ENCODE measurements at places on chromosomes 16 and 17.
A peak's percentile ranks its signal among the peaks of the same experiment; 100 is the strongest.

- no peak for DNase-seq
Measured at GRCh38 chr16:60241671-60242070, 1507.6 kb upstream of the GOT2 start.

DNA sequence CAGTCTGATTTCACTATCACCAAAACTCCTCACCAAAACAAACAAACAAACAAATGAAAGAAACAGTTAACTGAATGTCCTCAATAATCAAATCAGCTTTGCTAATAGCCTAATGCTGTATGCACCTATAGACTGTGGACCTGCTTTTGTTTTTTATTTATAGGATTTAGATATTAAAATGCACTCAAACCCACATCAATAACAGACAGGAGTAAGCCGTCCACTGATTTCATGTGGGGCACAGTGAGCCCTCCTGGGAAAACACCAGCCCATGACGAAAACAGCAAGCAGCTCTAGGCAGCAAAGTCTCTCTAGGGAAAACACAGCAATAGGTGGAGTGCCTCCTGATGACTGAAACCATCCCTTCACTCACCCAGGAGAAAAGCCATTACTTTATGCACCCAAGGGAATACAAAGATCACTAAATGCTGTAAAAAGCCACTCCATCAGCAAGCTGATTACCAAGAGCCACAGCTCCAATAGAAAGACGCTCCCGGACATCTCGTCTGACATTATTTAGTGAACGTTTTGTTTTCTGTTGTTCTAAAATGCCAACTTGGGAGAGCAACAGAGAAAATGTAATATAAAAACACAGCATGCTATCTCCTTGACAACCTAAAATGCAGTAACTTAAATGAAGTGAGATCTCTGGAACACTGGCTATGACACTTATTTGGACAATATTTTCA is 47.8 kb downstream of the ANKFY1 start:
- DNase-seq: no peak

DNA sequence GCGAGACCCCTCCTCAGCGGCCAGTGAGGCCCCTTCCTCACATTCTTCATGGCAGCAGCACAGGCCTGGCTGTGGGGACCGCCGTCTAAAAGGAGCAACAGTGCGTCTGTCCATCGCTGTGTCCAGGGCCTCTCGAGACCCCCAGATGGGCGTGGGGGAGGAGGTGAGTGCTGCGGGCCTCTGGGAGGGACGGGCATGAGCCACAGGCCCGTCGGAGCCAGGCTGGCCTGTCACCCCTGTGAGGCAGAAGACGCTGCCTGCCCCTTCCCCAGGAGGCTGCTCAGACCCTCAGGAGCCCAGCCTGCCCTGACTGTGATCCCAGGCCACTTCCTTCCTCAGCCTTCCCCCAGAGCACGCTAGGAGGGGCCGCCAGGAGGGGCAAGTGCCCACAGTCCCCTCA is 2.1 kb upstream of the PYCR1 start:
- DNase-seq: no peak

GRCh38 chr16:361341-361871 is 8.9 kb upstream of the AXIN1 start:
- no peak for DNase-seq

DNA sequence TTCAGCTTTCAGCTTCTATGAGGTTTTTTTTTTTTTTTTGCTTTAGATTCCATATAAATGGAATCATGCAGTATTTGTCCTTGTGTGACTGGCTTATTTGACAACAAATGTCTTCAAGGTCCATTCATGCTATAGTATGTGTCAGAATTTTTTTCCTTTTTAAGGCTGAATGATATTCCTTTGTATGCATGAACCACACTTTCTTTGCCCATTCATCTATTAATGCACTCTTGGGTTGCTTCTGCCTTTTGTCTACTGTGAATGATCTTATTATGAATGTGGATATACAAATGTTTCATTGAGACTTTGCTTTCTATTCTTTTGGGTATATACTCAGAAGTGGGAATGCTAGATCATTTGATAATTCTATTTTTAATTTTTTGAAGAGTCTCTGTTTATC is 27.0 kb upstream of the LRRC75A start:
- no peak for DNase-seq

- no peak for DNase-seq
Measured at GRCh38 chr17:56896968-56897359, 16.9 kb downstream of the TRIM25 start.

DNA sequence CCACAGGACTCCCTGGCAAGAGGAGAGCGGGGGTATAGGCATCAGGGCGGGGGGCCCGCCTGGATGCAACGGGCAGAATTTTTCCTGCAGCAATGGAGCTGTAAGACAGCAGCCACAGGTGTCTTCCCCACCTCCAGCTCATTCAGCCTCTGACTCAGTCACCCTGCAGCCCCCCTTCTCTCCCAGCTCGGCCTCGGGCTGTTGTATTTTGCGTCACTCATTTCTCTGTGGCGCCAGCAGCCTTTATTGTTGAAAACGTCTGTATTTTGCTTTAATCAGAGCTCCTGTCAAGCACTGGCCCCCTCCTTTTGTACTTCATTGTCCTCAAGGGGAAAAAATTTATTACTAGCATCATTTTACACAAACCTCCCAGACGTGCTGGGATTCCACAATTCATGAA is 117.7 kb downstream of the WSCD1 start:
- DNase-seq: no peak

DNA sequence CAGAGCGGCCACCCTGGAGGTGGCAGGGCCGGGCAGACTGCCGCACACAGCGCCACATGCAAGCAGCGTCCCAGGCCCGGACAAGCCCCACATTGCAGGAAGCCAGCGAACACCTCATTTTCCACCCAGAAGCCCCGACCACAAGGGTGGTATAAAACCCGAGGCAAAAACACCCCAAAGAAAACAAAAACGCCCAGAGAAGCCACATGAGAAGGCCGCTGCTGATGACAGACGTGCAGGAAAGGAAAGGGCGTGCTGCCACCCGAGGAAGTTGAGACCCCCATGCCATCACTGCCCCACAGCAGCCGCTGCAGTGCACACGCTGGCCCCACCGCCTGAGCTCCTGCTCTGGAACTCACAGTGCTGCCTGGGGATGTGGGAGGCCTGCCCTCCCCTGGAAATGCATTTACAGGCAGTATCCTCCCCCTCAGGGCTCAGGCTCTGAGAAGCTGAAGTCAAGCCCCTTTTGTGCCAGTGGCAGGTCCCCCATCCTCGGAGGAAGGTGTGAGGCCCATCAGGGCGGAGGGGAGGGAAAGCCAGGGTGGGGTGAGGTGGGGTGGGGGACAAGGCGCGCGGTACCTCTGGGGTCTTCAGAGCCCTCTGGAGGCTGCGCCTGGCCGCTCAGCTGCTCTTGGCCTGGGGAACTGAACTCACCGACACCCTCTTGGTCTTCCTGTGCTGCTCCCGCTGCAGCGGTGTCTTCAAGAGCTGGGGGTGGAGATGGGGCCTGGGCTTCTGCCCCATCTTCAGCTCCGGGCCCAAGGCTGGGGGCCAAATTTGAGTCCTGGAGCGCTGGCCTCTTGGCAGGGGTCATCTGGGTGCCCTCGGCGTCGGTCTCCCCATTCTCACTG is 62.0 kb downstream of the IL21R start:
- no peak for DNase-seq

DNA sequence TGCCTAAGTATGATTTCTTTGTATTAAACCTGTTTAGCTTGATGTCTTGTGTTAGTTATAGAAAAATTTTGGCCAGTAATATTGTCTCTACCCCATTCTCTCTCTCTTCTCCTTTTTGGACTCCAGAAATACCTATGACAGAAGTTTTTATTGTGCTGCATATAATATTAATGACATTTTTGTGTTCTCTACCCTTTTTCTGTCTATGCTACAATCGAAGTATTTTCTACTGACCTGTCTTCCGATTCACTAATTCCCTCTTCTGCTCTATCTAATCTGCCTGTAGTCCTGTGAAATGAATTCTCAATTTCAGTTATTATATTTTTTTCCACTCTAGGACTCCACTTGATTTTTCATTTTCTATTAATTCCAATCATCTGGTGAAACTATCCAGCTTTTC is 26.0 kb upstream of the TMEM92 start:
- DNase-seq: no peak

- DNase-seq: no peak
Measured at GRCh38 chr17:28612531-28612930, 1.5 kb downstream of the RSKR start.

DNA sequence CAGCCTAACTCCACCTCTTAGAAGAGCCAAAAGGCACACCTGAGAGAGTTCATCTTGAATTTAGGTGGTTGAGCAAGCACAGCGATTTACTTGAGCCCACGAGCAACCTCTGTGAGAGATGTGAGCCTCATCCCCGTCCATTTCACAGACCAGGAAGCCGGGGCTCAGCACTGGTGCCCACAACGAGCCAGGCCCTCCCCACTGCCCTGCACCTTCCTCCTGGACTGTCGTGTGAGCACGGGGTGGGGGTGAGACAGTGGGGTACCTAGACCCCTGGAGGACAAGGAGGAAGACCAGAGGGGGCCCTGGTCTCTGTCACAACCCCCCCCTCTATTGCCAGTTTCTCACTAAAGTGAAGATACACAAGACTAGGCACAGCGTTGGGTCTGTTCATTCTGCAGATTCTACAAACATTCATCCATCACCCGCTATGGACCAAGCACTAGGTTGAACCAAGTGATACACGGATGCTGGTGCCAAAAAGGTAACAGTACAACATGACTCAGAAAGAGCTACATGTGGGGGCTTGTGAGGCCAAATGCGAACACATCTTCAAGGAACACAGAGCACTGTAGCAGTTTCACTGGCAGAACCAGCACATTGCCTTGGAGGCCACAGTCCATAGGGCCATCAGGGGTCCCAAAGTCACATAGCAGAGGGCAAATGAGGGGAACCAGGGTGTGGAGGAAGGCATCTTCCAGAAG is 231.9 kb downstream of the PARN start:
- DNase-seq: no peak

GRCh38 chr17:49741009-49741691 is 22.8 kb downstream of the FAM117A start:
- no peak for DNase-seq

- no peak for DNase-seq
Measured at GRCh38 chr16:63625126-63625525, 1496.7 kb downstream of the CDH11 start.

- DNase-seq: no peak
Measured at GRCh38 chr17:81049973-81050551, 15.1 kb downstream of the BAIAP2 start.

DNA sequence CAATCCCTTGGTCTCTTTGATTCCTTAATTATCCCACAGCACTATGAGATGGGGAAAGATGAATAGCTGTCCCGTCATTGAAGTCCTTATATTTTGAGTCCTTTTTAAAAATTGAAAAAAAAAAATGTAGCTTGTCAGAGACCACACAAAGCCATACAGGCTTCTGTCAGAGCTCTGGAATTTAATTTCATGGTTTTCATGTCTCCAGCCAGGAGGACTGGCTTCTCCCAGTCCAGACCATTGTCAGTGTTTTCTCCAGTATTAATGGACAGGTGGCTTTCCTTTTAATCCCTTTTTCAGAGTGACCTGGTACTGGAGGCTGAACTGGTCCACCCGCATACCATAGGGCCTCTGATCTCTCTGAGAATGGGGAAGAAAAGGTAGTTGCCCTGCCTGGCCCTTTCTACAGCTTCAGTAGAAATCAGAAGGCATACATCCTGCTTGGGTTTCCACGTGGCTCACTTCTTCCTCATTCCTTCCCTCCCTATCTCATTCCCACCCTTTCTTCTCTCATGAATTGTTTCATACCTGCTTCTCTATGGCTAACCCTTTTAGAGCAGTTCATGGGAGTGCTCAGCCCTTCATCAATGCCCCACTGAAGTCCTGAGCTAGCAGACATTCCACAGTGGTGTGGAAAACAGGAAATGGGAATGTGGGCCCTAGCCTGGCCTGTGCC is 29.1 kb downstream of the TRIM16 start:
- DNase-seq: no peak

DNA sequence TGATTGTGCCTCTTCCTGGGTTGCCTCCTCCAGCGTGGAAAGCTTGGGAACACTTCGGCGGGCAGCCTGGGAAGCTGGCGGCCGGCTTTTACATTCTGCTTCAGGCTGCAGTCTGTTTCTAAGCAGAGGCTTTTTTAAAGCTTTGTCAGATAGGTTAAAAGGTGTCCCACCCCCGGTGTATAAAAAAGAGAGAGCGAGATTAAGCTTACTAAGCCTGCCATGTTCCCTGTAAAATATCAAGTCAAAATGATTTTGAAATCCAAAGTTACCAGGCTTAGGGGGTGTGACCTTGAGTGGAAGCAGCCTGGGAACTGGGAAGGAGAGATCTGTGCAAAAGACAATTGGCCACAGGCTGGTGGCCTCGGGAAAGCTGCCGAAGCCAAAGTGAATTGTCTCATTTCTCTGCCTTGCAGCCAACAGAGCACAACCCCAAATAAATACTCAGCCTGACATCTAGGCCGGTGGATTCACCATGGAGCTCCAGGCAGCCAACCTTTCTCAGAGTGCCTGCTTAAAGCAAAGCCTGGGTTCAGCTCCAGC is 254.5 kb downstream of the FTO start:
- DNase-seq: peak; percentile 27

GRCh38 chr16:1407753-1408152 is 6.8 kb downstream of the UNKL start:
- no peak for DNase-seq

DNA sequence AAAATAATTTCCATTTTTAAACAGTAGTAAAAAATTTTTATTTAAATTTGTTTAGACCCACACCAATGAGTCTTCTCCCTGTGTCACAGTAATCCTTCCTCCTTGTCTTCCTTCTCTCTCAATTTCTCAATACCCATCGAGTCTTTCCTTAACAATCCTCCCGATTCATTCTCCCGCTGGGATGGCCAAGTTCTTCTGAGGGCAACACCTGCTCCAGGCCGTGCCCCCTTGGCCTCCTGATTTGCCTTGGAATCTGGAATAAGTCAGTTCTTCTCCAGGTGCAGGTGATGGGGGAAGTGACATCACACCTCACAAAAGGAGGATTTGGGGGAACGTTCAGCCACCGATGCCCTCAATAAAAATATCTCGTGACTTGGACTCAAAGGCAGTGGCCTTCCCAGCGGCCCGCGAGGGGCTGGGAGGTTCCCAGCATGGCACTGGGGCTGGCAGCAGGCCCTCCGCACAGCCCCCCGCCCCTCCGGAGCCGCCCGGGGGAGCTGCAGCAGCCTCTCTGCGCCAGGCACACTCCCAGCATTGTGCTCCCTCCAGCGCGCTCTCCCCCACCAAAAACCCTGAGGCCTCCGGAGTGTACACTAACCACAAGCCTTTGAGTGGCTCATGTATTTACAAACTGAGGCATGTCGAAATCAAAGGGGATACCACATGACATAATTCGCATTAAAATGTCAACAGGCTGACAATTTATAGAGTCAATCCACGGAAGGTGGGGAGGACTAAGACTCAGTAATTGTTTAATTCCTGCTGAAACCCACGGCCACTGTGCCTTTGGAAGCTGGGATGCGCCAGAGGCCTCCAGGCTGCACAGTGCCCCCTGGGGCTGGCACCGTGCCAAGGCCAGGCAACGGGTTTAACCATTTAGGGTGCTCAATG is 120.5 kb downstream of the ZFHX3 start:
- DNase-seq: no peak

GRCh38 chr16:52238710-52239109 is 308.2 kb downstream of the TOX3 start:
- DNase-seq: no peak

GRCh38 chr17:6435968-6436367 is 1.0 kb upstream of the AIPL1 start:
- no peak for DNase-seq

GRCh38 chr16:10827691-10828341 is 9.2 kb upstream of the TVP23A start:
- peak; percentile 59 for DNase-seq
